Activated CD4-positive, alpha-beta T cell treated with anti-CD3 and anti-CD28 coated beads, Interleukin-2, amount 10 ng/mL, durations not matched to agents 7 days and 5 days (primary cell): ENCODE measurements at places on chromosomes 13 and 19. TPM values are rescaled to one million over a fixed set of nuclear protein-coding genes. Genes with fewer than 3 reads are reported as not detected.

The KRTDAP gene
- total RNA-seq, result not detected

The ZNF181 gene
- total RNA-seq, result 6.1 TPM

The TUBA3C gene
- not detected for total RNA-seq

The JUND gene
- total RNA-seq, result 347 TPM

The OR4F17 gene
- total RNA-seq, result not detected

DNA sequence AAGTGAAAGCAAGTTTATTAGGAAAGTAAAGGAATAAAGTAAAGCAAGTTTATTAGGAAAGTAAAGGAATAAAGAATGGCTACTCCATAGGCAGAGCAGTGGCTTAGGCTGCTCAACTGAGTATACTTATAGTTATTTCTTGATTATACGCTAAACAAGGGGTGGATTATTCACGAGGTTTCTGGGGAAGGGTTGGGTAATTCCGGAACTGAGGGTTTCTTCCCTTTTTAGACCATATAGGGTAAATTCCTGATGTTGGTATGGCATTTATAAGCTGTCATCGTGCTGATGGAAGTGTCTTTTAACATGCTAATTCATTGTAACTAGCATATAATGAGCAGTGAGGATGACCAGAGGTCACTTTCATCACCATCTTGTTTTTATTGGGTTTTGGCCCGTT lies 194.3 kb downstream of the DLEU7 start:
- no peak for DNase-seq

- peak; percentile 49 for DNase-seq
These were observed 767 bp upstream of the GPR18 start for GRCh38 chr13:99258946-99259345.
